CD4-positive, alpha-beta T cell treated with Interleukin-10 for 1 hour (primary cell): ENCODE measurements at places on chromosomes 4 and X.

DNA sequence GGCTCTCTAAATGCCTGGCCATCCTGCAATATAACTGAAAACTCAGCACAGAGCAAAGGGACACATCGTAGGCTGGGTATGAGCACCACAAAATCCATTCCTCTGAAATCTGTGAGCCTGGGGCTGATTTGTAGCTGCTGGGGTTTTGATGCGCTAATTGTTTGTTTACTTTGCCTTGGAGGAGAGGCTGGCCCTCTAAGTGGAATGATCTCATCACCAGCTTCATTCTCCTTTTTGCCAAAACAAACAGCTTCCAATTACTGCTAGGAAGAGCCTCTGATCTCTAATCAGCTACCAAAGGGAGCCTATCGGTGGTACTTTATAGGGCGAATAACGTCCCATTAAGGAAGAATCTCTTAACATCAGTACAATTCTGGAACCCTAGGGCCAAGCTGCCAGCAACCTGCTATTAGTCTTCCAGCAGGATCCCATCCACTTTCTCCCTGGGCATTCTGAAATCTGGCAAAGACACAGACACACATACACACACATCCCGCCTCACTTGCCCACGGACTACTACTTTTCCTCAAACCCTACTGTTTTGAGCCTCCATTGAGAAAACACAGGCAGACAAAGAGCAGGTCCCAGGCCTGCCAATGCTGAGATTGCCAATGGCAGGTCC is 5.8 kb downstream of the ANOS1 start:
- DNase-seq: no peak

GRCh38 chr4:6495296-6495590 is 22.8 kb upstream of the PPP2R2C start:
- DNase-seq: no peak

DNA sequence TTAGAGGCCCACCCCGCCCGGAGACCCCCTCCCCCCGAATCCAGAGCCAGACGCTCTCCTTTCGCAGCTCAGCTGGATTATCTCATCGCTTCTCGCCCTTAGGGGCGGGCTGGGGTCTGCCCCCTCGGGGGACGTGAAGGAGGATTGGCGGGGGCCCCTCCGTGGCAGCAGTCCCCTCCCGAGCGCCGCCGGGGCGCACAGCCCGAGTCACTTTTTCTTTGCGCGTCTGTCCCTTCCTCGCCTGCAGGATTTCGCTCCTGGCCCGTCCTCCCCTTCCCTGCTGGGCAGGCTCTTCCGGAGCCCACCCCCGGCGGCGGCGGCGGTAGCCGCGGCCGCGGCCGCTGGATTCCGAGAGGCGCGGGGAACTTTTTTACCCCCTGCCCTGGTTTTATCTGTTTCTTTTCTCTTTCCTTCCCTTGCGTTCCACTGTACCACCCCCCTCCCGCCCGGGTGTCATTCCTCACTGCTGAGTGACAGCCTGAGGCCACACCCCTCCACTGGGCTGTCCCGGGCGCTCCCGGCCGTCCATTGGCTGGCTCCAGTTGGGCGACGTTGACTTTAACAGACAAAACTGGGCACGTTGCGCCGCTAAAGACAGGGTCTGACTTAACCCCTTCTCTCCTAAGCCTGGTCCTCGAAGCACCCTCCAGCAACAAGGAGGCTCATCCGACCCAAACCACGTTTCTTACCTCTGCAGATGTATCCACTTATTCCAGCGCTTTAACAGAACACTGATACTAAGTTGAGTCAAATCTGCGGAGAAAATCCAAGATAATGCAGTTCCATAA is 492 bp upstream of the NKX3-2 start:
- DNase-seq: peak; percentile 29

DNA sequence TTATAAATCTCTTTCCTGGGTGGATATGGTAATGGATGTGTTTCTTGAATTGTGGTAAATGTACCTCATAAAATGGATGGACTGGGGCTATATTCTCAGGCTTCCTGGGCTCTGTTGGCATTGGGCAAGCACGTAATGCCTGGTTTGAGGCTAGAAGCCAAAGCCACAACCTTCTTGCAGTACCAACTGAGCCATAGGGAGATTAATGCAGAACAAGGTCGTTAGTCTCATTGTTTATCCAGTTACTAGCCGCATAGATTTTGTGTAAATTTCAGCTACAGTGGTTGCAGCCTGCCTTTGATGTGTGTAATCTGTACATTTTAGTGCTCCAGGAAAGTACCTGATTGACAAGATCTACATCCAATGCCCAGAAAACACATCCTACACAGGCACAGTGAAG is 7.2 kb upstream of the LEF1 start:
- no peak for DNase-seq

GRCh38 chr4:136650541-136651277 is 881.6 kb downstream of the PCDH18 start:
- peak; percentile 26 for DNase-seq

- DNase-seq: no peak
These were observed 31.6 kb downstream of the SH3KBP1 start for GRCh38 chrX:19855700-19856381.

- DNase-seq: no peak
These were observed 140.2 kb upstream of the LDB2 start for GRCh38 chr4:17038510-17039176.

DNA sequence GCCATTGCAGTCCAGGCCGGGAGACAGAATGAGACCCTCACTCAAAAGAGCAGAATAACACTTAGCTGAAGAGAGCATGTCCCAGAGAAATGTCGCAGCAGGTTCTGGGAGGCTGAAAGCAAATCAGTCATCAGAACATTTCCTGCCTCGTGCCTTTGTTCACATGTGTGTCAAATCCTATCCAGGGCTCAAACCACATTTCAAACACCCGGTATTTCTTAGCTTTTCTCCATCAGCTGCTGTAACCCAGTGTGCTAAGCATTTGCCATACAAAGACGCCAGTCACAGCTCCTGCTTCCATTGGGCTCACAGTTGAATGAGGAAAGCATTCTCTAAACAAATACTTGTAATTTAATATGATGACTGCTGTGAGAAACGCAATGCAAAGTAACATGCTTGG is 6.0 kb downstream of the PALLD start:
- DNase-seq: no peak

DNA sequence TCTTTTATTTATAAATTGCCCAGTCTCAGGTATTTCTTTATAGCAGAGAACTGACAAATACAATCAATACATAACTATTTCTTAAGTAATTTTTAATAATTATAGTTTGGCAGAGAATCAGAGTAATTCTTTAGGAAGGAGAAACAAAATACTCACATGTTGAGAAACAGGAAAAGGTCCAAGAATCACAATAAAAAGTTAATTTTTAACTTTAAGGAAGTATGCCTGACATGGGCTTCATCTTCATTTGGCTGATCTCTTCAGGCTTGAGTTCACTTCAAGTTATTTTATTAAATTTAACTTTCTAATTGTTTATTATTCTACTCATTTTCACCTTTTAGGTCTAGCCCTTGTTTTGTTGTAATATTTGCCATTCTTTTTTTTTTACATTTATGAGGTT is 36.1 kb upstream of the RNF150 start:
- no peak for DNase-seq

DNA sequence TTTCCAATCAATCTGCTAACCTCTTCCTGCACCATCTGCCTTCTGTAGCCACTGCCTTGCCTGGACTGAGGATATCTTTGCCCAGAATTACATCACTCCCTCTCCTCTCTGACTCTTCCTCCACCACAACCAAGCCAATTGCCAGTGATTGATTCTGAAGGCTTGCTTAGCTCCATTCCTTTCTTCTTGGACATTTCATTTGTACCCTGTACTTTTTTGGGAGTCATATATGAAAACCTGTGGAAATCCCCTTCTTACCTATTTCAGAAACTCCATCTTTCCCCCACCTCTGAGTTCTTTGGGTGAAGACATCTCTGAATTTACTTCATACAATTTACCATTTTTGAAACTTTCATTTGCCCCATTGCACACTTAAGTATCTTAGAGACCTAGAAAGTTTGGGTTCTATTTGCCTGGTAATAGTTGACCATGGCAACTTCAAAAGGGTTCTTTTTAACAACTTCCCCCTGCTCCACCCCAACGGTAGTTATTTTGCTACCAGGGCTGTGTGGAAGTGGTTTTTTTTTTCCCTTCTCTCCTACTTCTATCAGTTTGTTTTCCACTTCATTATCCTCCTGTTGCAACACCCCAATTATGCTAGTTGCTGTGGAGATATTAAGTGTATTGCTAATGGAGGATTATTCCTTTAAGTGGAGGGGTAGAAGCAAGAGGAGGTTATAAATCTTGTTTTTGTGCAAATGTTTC is 14.3 kb downstream of the SGMS2 start:
- no peak for DNase-seq

DNA sequence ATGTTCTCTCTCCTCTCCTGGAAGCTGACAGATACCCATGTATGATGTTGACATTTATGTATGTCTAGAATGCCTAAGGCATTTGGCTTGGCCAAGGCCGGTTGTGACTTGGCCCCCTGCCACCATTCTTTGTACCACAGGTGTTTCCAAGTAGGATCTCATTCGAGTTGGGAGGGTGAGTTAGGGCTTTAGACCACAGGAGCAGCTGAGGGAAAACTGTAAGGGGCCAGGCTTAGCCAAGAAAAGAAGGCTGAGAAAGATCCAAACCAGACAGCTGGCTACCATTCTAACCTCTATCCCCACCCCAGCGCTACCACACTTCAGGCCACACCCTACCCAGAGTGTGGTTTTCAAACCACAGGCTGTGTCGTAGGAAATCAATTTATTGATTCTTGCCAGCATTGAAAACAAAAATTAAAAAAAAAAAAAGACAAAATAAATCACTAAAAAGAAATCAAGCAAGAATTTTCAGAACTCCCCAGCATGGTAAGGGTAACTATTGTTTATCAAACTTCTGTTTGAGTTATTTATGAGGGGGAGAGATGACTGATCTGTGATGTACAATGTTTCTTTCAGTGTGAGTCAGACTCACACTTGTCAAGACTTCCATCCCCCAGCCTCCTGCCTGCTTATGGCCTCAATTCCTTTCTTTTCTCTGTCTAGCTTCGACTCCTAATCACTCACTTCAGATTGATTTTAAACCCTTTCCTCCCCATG is 9.9 kb downstream of the TMSB4X start:
- DNase-seq: peak; percentile 69

DNA sequence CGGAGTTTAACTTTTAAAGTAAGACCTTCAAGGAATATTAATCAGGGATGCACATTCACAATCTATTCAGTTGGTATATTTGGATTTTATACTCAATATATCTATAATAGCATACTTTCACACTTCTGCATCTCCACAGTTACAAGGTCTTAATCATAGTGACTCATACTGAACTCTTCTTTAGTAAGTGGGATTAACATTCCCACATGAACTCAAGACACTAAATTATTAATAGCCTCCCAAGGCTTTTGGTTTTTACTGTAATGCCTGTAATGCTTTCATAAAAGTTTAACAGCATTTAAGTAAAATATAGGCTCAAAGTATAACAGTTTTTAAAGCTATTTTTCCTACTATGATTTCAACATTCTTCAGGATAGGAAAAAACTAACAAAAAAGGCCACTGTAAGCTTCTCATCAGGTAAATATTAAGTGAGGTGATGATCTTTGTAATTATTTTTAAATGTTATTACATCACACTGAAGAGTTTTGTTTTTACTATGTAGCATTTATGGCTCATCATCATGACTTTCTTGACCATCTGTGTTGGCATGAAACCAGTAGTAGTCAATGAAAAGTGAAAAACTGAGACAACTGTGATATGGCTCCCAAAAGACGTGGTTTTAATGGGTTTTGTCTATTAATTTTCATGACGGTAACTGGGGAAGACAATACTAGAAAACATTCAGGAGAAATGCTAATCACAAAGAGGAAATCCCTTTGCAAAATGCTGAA is 91.5 kb upstream of the GALNT7 start:
- DNase-seq: no peak

DNA sequence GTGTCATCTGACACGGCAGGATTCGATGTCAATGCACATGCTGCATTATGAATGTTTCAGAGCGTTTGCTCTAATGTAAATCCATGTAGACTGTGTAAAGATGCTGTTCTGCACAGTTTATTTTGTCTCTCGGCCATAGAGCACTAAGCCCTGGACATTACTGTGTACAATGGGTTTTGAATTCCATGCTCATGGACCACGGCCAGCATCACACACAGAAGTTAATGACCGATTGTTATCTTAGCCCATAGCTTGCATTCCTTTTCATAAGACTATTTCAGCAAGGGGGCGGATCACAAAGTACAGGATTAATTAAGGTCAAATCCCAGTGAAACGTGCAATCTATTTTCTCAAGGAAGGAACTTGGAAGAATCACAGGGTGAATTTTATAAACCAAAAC is 286.1 kb upstream of the TENM3 start:
- DNase-seq: no peak

- DNase-seq: peak; percentile 3
These were observed 98.9 kb downstream of the HPGD start for GRCh38 chr4:174423257-174423944.

DNA sequence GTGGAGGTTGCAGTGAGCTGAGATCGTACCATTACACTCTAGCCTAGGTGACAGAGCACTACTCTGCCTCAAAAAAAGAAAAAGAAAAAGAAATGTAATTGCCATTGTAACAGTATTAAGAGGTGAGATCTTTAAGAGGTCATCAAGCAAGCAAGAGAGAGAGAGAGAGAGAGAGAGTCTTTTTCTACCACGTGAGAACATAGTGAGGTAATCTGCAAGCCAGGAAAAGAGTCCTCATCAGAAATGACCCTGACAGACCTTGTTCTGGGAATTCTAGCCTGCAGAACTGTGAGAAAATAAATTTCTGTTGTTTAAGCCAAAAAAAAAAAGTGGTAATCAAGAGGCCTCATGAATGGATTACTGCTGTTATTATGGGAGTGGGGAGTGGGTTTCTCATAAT is 14.9 kb downstream of the GPKOW start:
- DNase-seq: no peak

- DNase-seq: no peak
These were observed 40.7 kb downstream of the LARP7 start for GRCh38 chr4:112677519-112678091.

DNA sequence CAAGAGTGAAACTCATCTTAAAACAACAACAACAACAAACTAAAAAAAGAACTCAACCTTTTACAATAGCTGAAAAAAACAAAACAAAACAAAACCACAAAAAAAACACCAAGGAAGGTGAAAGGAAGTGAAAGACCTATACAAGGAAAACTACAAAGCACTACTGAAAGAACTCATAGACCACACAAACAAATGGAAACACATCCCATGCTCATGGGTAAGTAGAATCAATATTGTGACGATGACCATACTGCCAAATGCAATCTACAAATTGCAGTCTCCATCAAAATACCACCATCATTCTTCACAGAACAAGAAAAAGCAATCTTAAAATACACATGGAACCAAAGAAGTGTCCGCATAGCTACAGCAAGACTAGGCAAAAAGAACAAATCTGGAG is 41.5 kb upstream of the FGF2 start:
- no peak for DNase-seq

GRCh38 chr4:95058991-95059390 is 301.2 kb downstream of the BMPR1B start:
- DNase-seq: no peak

DNA sequence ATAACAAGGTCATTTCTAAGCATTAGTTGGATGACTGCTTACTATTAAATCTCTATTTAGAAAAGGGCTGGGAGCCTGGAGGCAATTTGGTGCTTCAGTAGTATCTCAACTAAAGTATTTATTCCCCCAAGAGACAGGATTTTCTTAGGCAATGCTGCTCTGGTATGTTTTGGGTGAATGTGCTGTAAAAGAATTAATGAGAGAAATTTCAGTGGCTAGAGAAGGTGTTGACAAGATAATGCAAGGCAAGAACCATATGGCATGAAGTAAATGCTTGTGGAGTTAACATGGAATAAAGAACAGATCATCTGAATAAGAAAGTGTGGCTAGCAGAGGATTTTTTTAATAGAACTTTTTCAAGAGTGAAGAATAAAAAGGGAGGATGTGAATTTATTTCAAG is 3.9 kb downstream of the CYP2U1 start:
- no peak for DNase-seq

GRCh38 chr4:161581262-161582230 is 582.3 kb downstream of the FSTL5 start:
- DNase-seq: no peak
